ENCODE measurements at places on chromosomes 7 and 10.

GRCh38 chr7:102106625-102107024, 180.0 kb upstream of the SH2B2 start:
- DNase-seq, result no peak

DNA sequence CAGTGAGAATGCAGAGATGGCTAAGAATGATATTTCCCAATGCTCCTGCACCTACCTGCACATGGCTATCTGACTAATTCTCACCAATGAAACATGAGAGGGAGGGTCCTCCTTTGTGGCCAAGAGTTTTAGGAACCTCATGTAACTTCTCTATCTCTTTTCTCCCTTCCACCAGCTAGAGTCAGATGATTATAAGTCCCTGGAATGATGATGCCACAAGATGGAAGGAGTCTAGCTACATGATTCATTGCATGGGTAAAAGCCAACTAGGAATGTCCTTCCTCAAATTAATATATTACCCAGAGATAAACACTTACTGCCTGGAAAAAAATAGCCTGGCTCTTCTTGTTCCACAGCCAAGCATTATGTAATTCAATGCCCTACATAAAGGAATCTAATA, 55.1 kb upstream of the AASS start:
- no peak for DNase-seq

DNA sequence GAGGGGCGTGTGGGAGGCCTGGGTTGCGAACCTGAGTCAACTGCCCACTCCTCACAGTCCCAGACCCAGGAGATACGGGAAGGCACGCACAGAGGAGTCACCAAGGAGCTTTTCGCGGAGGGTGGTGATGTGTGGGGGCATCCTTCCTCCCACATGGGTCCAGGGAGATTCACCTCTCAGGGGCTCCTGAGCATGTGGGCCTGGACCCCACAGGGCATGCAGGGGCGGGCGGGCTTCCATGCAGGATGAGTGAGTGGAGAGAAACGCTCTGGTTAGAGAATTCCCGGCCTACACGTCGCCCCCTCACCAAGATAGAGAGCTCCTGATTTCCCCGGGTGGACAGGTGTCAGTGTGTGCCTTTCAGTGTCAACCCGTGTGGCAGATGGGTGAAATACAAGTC, 641.7 kb upstream of the FZD8 start:
- no peak for DNase-seq

- DNase-seq, result no peak
These were observed 29.8 kb downstream of the GSDME start for GRCh38 chr7:24727154-24728120.

- DNase-seq, result no peak
These were observed 60.9 kb downstream of the TCERG1L start for GRCh38 chr10:131250454-131251145.

GRCh38 chr7:78412216-78412858, 613.8 kb downstream of the PHTF2 start:
- DNase-seq, result no peak

DNA sequence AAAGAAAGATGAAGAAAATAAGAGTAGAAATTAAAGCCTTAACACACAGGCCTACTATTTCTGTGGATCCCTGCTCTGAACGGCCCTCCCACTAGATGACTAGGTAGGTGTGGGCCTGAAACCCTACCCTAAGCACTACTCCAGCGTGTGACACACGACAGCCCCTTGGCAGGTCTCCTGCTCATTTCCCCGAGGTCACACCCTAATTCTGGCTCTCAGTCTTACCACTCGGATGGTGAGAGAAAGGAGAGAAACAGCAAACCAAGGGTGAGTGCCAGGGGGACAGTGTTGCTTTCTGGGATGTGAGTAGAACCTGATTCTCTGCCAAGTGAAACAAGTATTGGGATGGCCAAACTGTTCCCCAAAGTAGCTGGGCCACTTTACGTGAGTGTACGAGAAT, 12.1 kb downstream of the GALNTL5 start:
- no peak for DNase-seq

DNA sequence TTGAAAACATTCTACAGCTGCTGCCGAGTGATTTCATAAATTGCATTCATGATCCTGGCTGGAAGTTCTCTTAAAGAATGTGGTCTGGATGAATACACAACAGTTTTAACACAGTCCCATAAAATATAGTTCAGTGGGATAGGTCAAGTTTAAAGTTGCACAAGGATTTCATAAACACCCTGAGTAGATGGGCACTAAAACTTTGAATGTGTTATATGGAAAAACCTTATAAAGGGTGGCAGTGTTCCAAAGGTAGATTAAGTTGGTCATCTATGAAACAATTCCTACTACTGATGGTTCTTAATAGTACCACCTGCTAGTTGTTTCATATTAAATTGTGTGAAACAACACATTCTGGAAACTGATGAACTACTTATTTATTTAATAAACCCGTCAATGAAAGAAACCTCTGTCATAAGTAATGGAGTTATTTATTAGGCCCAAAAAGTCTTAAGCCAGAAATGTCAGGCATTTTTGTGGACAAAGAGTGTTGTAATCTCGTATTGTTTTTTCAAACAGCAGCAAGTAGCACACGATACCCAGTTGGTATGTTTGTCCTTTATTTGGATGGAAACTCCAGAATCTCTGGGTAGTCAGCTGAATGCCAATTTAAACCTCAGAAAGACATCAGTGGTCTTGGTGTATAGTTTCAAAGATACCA, 14.3 kb upstream of the RPA3 start:
- peak; percentile 94 for DNase-seq

DNA sequence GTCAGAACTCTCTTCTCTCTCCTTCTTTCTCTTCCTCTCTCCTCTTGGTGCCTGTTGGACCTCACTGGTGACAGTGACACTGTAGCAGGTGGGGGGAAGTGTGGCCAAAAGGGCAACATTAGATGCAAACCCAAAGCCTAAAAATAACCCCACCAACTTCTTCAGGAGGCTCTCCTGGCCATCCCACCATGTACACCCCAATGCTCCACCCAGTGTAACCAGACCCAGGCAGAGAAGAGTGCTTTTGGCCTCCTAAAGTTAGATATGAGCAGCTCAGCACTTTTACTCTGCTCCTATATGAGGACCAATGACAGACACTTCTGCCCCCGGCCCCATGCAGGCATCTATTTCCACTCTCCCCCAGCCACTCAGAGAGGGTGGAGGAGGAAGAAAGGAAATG, 5.5 kb downstream of the MYOZ1 start:
- DNase-seq, result no peak

GRCh38 chr7:28272461-28272877, 91.9 kb upstream of the JAZF1 start:
- peak; percentile 78 for DNase-seq

DNA sequence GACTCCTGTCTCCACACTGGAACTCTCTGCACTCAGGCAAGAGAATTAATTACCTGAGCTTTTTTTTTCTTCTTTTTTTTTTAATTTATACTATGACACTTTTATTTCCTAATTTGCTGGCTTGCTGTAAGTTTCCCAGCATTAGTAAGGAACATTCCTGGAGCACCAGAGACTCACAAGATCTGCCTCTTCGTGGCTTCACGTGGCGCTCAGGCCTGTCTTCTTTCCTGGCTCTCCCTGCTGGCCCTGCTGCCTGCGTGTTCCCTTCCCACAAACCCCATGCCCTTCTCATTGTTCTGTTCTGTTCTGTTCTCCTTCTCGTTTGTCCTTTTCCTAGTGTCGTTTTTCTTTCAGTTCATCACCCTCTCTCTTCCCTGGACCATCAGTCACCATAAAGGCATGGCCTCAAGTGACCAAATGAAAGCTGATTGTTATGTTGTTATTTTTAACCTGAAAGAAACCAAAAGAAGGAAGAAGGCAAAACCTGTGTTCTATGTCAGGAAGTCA, 591.6 kb upstream of the PFKP start:
- no peak for DNase-seq

GRCh38 chr10:59700709-59701108, 8.9 kb downstream of the SLC16A9 start:
- DNase-seq, result peak; percentile 16

- DNase-seq, result no peak
These were observed 242.2 kb downstream of the ARL4A start for GRCh38 chr7:12929476-12930140.

GRCh38 chr7:100105534-100105933, 4.1 kb downstream of the AP4M1 start:
- DNase-seq, result no peak

GRCh38 chr7:38727184-38727940, 96.2 kb upstream of the AMPH start:
- DNase-seq, result no peak

- DNase-seq, result no peak
These were observed 162.1 kb downstream of the TCF7L2 start for GRCh38 chr10:113111900-113112853.

DNA sequence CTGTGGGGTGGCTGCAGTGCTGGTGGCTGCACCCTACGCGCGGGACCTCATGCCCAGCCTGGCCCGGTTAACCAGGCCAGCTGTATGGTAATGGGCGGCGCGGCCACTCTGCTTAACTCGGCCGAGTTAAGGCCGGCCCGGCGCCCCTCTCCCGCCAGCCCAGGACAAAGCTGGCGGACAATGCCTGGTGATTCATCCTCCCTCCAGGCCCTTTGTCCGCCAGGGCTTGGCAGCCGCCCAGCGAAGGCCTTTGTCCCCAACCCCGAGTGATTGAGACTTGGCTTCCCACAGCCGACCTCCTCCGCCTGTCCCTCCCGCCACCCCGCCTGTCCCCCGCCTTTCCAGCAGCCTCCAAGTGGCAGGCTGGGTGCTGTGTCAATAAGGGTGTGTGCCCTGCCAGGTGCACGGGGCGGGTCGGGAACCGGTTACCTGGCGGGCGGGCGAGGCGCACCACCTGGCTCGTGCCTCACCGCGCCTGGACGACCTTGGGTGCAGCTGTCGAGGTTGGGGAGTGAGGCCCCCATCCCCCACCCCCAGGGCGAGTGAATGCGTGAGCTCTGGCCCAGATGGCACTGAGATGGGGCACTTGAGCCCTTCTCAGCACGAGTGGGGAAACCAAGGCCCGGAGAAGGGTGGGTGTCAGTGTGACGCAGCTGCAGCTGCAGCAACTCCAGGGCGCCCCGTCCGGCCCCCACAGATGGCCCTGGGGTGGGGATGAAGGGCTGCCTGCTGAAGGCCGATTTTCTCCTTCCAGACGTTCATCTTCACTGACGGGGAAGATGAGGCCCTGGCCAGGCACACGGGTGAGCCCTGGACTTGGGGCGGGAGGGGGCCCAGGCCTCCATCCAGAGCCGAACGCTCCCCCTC, 4.6 kb downstream of the LFNG start:
- DNase-seq, result no peak

DNA sequence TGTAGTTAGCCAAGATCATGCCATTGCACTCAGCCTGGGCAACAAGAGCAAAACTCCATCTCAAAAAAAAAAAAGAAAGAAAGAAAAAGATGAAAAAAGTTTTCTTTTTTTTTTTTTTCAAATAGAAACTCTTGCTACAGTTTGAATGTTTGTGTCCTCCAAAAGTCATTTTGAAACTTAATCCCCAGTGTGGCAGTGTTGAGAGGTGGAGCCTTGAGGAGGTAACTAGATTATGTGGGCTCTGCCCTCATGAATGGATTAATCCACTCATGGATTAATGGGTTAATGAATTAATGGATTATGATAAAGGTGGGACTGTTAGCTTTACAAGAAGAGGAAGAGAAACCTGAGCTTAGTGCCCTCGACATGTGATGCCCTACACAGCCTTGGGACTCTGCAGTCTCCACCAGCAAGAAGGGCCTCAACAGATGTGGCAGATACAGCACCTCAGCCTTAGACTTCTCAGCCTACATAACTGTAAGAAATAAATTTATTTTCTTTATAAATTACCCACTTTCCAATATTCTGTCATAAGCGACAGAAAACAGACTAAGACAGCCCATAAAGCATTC, 25.1 kb downstream of the CPEB3 start:
- no peak for DNase-seq

- DNase-seq, result no peak
These were observed 232.4 kb downstream of the VTI1A start for GRCh38 chr10:112679392-112679791.

DNA sequence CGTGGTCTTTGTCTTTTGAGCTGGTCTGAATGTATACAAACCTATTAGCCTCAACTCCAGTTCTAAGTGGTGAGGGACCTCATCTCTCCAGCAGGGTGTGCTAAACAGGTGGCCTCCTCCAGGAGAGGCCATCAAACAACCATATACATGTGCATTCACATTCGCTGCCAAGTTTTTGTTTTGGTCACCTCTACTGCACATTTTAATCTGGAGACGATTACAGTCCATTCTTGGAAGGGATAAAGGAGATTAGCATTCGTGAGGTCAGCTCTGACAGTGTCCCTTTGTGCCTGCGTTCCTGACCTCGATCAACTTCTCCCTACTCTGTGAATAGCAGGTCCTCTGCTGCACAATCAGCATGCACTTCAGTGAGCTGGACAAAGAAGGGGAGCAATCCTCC, 60.8 kb downstream of the RHOBTB1 start:
- DNase-seq, result peak; percentile 72

DNA sequence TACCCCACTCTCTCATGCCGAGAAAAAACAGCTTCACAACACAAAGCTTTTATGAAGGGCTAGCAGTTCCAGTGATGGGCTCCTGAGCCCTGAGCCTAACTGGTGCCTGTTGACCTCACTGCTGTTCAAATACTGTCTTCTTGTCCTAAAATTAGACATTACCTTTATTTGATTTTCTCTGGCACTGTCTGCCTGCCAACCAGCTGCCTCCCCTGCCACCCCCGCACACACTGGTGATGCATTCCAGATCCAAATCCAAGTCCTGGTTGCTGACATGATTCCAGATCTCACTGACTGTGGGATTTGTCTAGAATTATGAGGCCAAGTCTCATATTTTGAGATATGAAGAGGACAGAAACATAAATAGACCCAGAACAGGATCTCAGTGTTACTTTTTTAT, 816.2 kb downstream of the NRG3 start:
- DNase-seq, result no peak

GRCh38 chr7:75967055-75967454, 27.3 kb downstream of the TMEM120A start:
- DNase-seq, result no peak

GRCh38 chr10:598415-599170, 90.9 kb downstream of the DIP2C start:
- DNase-seq, result no peak

GRCh38 chr10:124688889-124689670, 55.1 kb downstream of the FAM53B start:
- DNase-seq, result no peak

- DNase-seq, result no peak
These were observed 198.1 kb downstream of the AUTS2 start for GRCh38 chr7:69796416-69796815.

GRCh38 chr7:75980430-75981202, 13.8 kb downstream of the TMEM120A start:
- DNase-seq, result no peak

DNA sequence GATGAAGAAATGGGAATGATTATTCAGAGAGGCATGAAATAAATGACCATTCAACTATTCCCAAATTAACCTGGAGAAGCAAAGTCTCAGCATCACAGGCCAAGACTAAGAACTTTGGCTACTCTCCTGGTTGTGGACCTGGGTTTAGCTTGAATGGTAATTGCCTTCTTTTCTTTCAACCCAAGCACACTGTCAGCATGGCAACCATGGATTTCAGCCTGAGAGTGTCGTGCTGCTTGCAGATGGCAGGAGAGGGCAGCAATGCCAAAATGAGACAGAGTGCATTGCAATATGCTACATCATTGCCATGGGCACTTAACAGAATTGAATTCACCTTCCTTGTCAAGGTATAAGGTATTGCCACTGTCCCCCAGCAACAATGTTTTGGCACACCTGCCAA, 767.2 kb downstream of the REEP3 start:
- DNase-seq, result no peak

- no peak for DNase-seq
These were observed 592.7 kb upstream of the GALNT17 start for GRCh38 chr7:70539205-70539604.

All from SK-MEL-5 (cell line).